ENCODE measurements at places on chromosomes 12 and 14.
A peak's percentile ranks its signal among the peaks of the same experiment; 100 is the strongest.

DNA sequence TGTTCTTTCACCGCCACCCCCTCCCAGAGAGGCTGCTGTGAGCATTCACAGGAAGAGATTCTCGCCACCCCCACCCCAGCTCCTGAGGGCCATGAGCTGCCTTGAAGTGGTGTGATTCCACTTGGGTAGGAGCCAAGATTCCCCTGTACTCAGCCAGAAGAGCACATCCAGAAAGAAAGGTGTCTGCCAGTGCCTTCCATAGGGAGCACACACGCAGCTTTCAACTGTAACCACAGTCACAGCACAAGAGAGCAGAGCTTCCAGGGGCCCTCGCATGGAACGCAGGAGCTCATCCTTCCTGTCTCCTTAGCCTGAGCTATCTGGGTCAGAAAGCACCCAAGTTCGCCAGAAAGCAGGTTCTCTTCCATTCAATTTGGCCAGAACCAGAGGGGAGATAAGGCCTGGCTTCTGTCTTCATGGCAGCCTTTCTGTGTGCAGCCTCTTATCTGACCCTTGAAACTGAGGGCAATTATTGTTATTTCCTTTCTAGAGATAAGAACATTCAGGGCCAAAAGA is 66.6 kb upstream of the SCN8A start:
- no peak for DNase-seq

DNA sequence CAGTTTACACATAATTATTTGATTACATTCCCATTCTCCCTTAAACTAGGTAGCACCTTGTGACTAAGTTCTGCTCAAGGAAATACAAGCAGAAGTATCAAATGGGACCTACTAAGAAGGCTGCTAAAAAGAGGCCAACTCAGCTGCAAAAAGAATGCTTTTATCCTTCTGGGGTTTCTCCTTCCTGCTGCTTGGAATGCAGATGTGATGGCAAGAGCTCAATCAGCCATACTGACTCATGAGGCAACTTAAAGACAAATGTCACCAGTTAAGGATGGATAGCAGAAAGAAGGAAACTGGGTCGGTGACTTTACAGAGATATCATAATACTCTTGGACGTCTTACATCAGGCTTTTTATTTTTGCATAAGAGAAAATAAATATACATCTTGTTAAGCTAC is 38.0 kb upstream of the RAP1B start:
- no peak for DNase-seq

DNA sequence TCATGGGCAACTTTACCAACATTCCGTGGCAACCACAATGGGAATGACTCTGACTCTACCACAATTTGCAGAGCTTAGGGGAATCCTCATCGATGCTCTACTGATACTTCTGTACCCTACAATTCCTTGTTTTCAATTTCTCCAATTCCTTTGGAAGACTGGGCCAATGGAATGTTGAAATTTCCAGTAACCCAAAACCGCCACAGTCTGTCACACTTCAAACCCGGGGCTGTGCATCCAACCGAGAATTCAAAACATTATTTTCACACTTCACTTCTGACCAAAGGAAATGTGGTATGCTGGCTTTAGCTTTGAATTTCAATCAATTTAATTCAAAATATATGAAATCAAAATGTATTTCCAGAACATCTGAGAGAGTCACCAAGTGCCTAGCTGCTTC is 951.4 kb downstream of the VRK1 start:
- DNase-seq: no peak

GRCh38 chr12:62098132-62098531 is 162.1 kb upstream of the USP15 start:
- DNase-seq: no peak

DNA sequence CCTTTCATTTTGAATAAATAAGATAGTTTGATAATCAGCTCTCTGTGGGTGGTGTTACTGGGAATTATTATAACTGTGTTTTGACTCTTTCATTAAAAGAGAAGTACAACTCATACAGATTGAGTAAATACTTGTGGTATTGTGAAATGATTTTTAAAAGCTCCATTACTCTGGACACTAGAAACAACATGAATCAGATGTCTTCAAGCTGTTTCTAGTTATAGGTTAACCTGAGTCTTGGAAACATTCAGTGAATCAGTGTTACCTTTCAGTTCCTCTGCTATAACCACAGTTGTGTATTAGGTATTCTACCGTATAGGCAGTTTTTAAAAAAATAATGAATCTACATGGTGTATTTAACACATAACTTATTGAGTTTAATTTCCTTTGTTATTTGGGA is 128.4 kb upstream of the SSTR1 start:
- DNase-seq: no peak

- DNase-seq: no peak
Observed at GRCh38 chr14:68651075-68651474, 141.8 kb downstream of the ZFP36L1 start.

- no peak for DNase-seq
Observed at GRCh38 chr12:94225506-94225905, 77.1 kb downstream of the PLXNC1 start.

DNA sequence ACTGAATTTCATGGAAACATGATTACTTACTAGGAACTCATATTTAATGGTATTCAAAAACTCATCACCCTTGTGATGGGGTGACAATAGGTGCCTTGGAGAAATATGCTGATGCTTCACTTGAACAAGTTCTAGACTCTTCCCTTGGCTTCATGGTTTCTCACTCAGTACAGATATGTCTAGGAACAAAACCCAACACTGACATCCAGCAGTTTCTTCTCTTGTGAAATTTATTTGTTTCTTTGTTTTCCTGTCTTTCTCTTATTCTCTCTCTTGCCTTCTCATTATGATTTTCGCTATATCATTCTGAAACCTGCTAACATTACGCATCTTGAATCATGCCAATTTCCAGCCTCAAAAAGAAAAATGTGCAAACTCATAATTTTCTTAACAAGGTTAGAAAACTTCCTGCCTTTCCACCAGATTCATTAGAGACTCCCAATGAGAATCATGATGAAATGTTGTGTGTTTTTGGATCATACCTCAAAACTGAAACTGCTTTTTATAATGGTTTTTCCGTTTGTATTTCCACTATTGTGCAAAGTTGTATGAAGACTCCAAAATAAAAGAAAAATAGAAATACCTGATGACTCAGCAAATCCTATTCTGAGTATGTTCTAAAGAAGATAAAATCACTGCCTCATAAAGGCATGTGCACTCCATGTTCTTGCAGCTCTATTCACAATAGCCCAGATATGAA is 1021.5 kb downstream of the TMEM121 start:
- DNase-seq: no peak

DNA sequence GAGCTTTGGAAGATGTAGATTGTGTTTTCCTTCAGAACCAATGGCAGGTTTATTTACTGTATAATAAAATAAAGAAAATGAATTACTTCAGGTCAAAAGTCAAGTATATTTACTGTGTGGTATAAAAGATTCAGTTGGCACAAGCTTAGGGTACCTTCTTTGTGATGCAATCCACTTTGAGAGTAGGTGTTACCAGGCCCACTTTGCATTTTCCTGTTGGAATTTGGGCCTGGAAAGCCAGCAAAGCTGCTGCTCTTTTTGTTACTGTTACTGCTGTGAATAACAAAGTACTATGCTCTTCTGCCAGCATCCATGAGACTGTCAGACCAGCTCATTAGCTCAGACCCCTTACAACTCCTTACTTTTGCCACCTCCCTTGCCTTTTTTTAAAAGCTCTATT is 649.0 kb upstream of the SEL1L start:
- DNase-seq: no peak

DNA sequence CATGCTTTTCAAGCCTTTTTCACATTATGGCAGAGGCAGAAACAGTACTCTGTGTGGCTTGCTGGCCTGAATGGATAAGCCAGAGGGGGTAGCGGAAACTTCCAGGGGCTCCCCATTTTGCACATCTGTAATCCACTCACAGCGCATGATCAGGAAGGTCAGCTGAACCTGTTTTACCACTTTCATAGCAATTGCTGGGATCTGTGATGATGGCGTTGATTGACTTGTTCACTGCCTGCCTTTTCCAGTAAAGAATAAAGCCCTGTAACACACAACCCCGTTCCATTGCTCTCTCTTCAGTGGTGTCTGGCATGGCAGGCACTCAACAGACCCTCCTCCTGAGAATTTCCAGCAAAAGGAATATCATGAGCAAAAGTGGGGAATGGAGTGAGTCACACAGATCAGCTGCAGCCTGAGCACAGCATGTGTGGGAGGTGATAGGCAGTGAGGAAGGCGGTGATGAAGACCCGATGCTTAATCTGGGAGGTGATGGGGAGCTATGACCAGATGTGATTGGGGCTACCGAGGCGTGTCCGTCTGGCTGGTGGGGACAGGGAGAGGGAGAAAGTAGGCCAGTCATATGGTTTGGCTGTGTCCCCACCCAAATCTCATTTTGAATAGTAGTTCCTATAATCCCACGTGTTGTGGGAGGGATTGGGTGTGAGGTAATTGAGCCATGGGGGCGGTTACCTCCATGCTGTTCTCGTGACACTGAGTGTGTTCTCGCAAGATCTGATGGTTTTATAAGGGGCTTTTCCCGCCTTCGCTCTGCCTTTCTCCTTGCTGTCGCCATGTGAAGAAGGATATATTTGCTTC is 44.7 kb upstream of the CHST11 start:
- no peak for DNase-seq

- DNase-seq: peak; percentile 25
Observed at GRCh38 chr12:112303004-112303403, 79.2 kb downstream of the HECTD4 start.

DNA sequence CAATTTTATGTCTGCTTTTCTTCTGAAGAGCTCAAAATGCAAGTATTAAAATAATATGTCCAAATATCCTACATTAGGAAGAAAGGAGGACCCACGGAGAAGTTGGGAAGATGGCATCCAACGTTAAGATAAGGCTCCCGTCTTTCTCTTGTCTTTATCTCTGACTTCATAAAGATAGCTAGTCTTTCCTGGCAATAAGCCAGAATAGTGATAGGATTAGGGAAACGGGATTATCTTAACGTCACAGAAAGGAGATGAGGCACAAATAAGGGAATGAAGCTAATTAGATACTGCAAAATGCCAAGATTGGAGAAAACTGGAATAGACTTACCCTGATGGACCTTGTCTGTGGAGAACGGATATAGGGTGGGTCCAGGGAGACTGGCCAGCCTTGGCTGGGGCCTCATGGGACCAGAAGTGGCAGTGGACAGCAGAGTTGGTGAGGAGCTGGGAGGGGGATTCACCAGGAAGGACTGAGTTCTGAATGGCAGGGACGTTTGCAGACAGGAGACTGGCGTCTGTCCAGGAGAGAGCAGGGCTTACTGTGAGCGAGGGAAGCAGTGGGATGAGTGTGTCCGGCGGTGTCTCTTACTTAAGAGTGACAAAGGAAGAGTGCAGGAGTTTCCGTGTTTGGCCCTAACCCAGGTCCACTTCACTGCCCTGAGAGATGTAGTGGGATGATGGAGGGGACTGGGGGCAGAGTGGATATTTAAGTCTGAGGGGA is 119.9 kb downstream of the CACNA1C start:
- DNase-seq: no peak

GRCh38 chr12:56994231-56994746 is 12.1 kb downstream of the ZBTB39 start:
- DNase-seq: no peak

- DNase-seq: no peak
Observed at GRCh38 chr14:71261206-71261605, 353.9 kb downstream of the PCNX1 start.

DNA sequence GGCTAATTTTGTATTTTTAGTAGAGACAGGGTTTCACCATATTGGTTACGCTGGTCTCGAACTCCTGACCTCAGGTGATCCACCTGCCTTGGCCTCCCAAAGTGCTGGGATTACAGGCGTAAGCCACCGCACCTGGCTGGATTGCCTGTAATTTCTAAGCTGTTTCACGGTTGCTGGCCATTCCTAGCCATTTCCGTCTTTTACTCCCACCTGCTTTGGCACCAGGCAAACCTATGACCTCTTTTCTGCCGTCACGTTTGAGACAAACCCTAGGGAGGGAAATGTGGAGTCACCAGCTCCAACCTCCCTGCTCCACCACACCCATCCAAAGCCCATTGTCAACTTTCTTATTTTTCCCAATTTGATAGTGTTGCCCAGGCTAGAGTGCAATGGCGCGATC is 1.2 kb downstream of the GPR132 start:
- DNase-seq: no peak

DNA sequence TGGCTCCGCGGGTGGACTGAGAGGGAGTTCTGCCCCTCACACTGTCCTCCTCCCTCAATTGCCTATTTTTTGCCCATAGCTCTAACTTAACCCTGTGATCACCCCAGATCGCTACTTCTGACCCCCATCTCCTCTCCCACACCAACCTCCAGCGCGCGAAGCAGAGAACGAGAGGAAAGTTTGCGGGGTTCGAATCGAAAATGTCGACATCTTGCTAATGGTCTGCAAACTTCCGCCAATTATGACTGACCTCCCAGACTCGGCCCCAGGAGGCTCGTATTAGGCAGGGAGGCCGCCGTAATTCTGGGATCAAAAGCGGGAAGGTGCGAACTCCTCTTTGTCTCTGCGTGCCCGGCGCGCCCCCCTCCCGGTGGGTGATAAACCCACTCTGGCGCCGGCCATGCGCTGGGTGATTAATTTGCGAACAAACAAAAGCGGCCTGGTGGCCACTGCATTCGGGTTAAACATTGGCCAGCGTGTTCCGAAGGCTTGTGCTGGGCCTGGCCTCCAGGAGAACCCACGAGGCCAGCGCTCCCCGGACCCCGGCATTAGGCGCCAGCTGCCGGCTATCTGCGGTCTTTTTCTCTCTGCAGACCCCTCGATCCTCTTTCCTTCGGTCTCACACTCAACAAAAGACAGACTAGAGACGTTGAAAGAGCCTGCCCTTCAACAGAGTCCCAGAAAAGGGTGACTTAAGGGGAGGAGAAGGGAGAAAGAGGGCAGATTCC is 3.0 kb upstream of the TBX3 start:
- no peak for DNase-seq

- DNase-seq: no peak
Observed at GRCh38 chr14:51071857-51072256, 23.0 kb downstream of the TRIM9 start.

DNA sequence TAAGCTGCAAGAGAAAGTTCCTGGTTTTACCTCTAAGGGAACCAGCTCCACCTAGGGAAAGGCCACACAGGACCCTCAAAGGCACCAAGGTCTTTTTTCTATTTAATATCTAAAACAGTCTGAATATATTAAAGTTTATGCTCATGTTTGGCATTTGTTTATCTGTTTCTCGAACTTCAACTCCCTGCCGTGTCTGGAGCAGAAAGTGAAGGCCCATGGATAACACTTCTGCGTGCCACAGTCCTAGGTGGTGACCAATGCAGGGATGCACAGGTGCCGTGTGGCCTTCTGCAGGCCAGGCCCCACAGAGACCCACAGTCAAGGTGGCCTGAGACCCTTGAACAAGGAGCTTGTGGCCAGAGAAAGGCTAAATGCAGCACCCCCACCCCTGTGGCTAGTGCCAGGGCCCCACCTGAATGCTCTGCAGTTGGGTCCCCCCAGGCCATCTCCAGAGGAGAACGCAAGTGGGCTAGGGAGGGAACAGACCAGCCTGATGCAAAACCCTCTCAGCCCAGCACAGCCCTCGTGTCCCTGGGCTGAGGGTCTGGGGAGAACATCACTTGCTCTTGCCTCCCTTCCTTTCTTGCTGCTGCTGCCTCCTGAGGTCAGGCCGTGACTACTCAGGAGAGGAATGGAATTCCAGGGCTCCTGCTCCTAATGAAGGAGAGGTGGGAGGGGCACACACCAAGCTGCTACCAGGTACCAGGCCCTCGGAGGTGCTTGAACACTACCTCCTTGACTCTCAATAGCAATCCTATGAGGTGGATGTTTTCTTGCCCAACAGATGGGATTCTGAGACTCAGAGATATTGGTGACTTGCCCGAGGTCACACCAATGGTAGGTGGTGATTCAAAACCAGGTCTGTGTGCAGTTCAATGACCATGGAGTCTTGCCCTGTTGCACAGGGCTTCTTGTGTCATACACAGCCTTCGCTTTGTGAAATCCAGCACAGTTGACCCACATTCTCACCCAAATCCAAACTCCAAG is 45.4 kb downstream of the PSMA6 start:
- no peak for DNase-seq
